ENCODE measurements at places on chromosomes 2 and 18. TPM values are rescaled to one million over a fixed set of nuclear protein-coding genes. Genes with fewer than 3 reads are reported as not detected.

The CNDP1 gene
- not detected for total RNA-seq

The LRATD1 gene
- 229 TPM for total RNA-seq

The CD28 gene
- 4.4 TPM for total RNA-seq

The ADRA2B gene
- 0.43 TPM for total RNA-seq

The DNER gene
- total RNA-seq = 10.6 TPM

GRCh38 chr2:44731505-44731904, 210.0 kb upstream of the SIX3 start:
- DNase-seq = no peak

DNA sequence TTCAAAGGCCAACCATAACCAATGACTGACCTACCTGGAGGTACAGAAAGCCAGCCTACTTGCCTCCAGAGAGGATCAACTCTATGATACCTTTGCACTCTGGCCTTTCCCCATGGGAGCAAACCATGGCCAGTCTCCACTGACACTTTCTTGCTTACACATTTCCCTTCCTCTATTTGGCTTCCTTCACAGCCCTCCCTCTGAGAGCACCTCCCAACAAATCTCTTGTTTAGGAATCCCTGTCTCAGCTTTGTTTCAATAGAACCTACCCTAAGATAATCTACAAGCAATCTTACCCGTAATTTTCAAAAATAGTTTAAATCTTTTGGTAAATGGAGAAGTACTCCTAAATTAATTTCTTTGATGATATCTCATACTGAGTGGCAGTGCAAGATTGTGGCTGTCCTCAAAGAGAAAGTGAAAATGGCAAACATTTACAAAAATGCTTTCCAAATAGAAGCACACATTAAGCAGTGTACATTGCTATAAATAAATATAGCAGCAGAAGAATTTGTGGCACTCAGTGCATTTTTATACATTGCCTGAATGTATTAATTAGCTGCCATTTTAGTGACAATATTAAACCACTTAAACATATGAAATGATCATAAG, 140.6 kb downstream of the CCDC148 start:
- no peak for DNase-seq

DNA sequence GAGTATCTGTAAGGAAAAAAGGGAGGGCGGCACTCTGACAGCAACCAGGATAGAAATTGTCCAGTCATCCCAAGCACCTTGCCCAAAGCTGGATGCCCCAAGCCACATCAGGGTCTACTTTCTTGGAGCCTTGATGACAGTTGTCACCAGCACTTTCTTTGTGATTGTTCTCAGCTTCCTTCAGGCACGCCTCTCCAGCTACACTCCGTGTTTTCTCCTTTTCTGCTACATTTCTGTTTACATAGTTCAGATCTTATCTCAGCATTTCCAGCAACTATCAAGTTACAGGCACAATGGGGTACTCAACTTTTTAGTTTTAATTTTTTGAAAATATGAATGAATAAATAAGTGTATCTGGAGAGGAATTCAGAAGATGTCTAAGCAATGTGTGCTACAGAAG, 115.3 kb upstream of the CELF4 start:
- no peak for DNase-seq

GRCh38 chr18:12287684-12288402, 20.2 kb upstream of the TUBB6 start:
- DNase-seq = peak; percentile 91

DNA sequence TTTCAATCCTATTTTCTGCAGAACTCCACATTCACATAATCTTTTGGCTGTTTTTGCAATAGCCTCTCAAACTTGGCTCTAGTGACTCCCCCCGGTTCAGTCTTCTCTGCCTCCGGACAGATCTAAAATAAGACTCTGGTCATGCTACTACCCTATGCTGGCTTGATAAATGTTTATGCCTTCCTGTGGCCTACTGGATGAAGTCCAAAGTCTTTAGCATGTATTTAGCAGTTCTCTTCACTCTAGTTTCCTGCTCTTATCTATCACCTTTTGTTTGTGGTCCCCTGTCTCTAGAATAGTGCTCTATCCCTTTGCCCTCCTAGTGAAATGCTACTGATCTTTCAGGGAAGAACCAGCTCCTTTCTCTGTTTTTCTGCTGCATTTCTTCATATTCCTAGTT, 14.4 kb downstream of the ADCYAP1 start:
- DNase-seq = no peak

DNA sequence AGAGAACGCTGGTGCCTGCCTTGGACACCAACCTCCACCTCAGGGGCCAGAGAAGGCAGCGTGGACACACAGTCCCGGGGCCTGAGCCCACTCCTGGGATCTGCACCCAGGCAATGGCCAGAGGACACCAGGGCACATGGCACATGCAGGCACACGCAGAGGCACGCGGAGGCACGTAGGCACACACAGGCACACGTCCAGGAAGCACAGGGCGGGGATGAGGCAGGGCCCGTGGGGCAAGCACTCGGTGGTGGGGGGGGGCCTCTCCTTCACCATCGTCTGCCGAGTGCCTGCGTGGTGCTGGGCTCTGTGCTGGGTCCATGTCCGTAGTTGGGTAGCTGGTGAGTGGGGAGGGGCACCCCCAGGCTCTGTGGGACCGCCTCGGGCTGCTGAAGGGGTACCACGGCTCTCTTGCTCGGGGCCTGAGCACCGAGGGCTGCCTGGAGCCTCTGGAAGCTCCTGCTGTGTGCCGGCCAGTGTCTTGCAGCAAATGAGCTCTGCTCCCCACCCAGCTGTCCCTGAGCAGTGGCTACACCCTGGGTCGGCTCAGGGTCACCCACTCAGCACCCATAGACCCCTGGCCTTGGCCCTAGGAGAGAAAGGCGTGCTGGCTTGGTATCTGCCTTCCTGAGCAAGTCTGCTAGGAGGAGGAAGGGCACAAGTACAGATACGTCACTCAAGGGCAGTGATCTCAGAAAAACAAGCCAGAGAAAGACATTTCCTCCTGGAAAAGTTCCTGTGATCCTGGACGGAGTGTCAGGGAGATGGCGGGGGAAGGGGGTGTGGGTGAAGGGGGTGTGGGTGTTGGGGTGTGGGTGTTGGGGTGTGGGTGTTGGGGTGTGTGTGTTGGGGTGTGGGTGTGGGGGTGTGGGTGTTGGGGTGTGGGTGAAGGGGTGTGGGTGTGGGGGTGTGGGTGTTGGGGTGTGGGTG, 26.4 kb downstream of the RTP5 start:
- peak; percentile 27 for DNase-seq

GRCh38 chr2:14975381-14975780, 342.9 kb downstream of the LRATD1 start:
- no peak for DNase-seq

GRCh38 chr2:69177785-69178636, 165.0 kb downstream of the ANTXR1 start:
- peak; percentile 86 for DNase-seq

DNA sequence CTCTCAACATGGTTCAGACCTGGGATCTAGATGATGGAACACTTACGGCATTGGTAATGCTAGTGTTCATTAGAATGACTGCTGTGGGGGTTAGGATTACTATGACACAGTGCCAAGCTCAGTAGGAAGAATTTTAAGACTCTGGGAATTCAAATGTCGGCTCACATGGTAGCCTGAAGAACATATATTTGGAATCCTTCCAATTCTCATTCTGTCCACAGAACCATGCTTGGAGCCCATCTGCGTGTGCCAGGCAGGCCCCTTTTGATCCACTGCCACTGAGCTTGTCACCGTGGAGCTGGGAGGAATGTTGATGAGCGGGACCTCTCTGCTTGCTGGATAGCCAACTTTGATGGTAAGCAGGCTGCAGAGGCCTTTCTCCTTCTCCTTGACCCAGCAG, 322.0 kb upstream of the SOX11 start:
- DNase-seq = no peak

- no peak for DNase-seq
Observed at GRCh38 chr2:109609352-109610024, 4.3 kb downstream of the SEPTIN10 start.

All from stomach (tissue), 19 donors.